ENCODE measurements at places on chromosomes 3 and 15.

- DNase-seq = no peak
These were observed 52.1 kb upstream of the WDR72 start for GRCh38 chr15:53811530-53811929.

GRCh38 chr3:193890016-193890897 lies 245.7 kb upstream of the HES1 start:
- no peak for DNase-seq

- peak; percentile 11 for DNase-seq
These were observed 203.7 kb downstream of the ABHD5 start for GRCh38 chr3:43894176-43895049.

GRCh38 chr15:70451821-70452653 lies 311.3 kb downstream of the UACA start:
- DNase-seq = no peak

DNA sequence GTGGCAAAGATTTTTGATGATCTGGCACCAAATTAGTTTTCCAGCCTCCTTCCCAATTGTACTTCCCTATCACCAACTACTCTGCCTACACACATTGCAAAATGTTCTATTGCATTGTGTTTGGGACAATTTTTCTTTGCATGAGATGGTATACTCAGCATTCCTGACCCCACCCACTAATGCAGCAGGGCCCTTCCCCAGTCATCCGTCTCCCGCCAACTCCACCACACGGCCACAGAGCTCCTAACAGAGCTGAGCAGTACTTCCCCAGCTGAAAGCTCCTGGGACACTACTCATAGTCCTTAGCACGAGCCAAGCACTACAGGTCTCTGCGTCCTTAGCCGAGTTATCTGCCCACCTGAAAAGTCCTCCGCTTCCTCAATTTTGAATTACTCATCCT lies 34.2 kb downstream of the TXNRD3 start:
- DNase-seq = no peak

DNA sequence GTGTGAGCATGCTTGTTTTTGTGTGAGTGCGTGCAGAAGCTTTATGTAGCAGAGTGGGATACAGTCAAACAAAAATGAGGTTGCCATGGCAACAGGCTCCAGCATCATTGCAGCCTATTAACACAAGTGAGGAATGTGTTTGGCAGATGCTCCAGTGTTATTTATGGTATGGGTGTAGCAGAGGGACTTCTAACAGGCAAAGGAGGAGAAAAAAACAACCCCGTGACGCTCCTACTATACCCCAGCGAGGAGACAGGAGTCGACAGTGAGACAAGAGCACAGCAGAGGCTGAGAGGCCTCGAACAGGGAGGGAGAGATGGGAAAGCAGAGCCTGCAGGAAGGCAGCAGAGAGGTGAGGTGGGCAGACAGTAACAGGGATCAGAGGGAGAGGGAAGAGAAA lies 4.9 kb downstream of the ADCY5 start:
- DNase-seq = no peak

DNA sequence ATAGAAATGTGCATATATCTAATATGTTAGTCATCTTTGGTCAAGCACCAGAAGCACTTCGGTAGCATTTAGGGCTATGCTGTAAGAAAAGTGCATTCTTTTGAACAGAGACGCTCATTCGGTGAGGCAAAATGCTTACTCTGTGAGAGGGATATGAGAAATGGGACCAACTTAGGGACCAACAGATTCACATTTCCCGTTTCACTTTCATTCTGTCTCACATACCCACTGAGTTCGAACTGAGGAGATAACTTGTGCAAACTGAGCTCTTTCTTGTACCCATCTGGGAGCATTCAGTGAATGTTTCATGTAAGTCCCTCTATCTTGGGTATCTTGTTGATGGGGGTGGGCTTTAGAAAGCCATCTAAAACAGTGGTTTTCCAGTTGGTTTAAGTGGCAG lies 135.3 kb downstream of the FEZF2 start:
- DNase-seq = no peak

- DNase-seq = no peak
These were observed 568.2 kb downstream of the TUSC7 start for GRCh38 chr3:117277816-117278215.

DNA sequence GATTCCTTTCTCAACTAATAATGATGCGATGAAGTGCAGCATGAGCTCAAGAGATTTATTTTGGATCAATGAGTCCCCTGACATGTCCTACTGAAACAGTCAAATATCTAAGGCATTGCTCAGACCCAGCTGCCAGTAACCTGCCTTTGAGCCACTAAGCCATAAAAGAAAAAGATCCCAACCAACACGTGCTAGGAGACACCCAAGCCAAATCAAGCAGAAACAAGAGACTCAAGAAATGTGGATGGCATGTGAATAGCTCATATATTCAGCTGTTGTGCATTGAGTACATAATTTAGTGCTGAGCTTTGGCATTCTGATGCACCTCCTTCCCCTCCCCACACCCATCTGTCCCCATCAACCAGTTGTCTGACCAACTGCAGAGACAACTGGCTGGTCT lies 29.2 kb downstream of the GJD2 start:
- DNase-seq = no peak

GRCh38 chr3:145182196-145182911 lies 978.6 kb downstream of the PLOD2 start:
- no peak for DNase-seq

DNA sequence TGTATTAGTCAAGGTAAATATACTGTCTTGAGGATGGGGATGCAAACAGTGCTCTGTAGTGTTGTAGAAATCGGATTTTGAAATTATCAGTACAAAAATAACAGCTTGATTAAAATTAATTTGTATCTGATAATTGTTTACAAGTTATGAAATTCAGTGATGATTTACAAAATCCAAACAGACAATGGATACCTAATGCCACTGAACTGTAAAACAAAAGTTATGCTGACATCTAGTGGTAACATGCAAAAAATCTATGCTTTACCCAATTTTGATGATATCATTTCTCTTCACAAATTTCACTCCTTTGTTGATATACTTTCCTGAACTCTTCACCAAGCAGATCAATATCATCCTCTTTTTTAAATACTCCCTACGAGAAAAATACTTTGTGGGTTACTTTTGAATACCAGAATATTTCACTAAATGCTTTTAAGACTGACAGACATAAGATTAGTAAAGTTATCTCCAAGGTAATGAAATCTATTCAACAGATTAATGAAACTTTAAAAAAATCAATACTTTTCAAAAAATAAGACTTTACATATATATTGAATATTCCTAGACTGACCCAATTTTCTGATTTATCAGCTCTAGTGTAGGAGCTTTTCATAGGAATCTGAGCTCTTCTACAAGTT lies 36.0 kb downstream of the MNS1 start:
- no peak for DNase-seq

- no peak for DNase-seq
These were observed 14.2 kb upstream of the RPP14 start for GRCh38 chr3:58291671-58292338.

GRCh38 chr3:28139967-28140634 lies 101.3 kb upstream of the CMC1 start:
- no peak for DNase-seq

DNA sequence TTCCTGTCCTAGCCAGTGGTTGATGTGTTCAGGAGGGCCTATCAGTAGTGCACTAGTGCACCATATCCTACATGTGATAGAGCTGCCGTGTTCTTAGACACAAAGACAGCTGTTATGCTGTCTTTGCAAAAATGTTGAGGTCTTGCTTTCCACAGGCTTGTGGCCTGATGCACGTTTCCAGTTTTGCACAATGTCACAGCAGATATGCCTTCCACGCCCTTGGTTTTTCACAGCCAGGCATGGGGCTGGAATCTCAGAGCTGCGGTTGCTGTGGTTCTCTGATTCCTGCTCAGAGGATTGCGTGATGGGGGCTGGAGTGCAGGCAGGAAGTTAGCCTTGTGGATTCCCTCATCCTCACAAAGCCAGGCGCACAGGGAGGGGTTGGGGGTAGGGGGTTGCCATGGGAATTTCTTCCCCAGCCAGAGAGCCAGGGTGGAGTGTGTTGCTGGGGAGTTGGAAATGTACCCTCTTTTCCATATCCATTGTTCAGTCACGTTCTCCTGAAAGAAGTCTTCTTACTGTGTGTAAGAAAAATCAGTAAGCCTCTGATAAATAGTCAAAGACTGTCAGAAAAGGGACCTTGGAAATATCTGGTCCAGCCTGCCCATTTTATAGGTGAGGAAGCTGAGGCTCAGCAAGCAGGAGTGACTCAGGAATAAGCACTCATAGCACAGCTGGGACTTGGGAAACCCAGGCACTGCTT lies 79.4 kb downstream of the SMAD3 start:
- no peak for DNase-seq

DNA sequence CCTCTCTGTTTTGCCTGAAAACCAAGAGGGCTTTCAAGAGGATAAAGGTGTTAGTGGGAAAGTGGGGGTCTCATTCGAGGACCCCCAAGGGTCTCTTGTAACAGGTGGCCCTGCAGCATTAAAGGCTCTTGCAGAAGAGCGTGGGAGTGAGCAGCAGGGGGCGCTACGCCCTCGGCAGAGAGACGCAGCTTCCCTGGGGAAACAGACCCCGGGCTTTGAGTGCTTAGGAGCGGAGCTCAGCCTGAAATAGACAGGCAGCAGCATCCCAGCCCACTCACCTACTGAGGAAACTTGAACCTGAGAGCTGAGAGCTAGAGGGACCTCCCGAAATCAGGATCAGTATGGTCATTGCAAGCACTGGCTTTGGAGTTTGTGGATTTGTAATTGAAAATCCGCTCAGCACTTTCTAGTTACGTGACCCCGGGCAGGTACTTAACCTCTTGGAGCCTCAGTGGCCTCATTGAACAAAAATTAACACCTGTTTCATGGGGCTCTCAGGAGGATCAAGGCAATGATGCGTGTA lies 25.7 kb downstream of the RPLP1 start:
- DNase-seq = no peak

GRCh38 chr15:54097019-54097418 lies 118.8 kb downstream of the UNC13C start:
- DNase-seq = no peak

GRCh38 chr3:123637131-123637530 lies 52.3 kb upstream of the HACD2 start:
- no peak for DNase-seq

GRCh38 chr15:34732430-34732829 lies 22.4 kb downstream of the GJD2 start:
- no peak for DNase-seq

DNA sequence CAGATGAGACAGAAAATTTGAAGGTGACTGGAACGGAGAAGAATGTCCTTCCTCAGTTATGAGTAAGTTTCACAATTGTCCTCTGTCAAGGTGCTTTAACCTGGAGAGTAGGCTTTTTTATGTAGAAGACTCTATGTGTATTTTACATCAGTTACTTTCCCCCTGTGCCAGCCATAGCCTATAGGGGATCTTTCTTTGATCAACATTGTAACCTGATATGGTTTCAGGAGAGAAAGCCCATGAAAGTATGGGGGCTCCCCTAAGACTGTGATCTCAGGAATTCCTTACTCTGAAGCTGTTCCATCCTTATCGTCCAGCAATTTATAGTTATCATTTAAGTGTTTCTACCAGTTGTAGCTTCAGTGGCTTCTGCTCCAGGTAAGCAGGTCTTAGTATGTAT lies 1076.3 kb upstream of the EPHA6 start:
- DNase-seq = no peak

DNA sequence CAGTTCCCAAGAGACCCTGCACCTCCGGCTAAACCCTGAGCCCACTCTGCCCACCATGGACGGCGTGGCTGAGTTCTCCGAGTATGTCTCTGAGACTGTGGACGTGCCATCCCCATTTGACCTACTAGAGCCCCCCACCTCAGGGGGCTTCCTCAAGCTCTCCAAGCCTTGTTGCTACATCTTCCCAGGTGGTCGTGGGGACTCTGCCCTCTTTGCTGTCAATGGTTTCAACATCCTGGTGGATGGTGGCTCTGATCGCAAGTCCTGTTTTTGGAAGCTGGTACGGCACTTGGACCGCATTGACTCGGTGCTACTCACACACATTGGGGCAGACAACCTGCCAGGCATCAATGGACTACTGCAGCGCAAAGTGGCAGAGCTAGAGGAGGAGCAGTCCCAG lies 4.0 kb downstream of the MAP1A start:
- DNase-seq = no peak

GRCh38 chr3:101163554-101163953 lies 156.8 kb downstream of the IMPG2 start:
- DNase-seq = no peak

DNA sequence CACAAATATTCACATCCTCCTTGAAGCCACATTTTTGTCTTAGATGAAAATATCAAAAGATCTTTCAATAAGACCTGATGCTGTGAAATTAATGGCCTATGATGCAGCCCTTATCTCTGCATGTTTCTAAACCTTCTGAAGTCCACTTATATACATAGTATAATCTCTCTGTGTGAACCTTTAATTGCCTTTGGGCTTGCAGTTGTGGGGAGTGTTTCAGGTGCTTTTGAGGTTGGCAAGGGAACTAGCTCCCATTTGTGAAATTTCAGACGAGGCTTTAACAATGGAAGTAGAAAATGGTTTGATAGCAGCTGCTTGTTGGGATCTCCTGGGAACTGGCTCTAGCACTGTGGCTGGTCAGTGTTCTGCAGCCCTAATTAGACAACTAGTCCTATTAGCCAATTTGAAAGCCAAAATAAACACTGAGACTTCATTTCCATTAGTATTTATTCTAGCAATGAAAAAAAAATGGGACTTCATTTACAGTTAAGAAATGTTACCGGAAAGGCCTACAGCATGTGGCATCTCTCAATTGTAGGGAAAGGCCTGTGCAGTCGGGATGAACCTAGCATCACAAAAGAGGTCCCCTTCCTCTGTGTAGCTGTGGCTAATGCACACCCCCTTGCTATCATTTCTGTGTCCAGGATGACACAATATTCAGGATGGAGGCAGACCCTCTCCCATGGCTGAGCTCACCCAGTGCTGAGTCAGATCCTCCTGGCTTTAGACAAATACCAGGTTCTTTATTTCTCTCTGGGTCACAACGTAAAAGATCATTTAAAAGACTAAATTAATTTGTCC lies 140.7 kb upstream of the TRIM42 start:
- DNase-seq = no peak

- DNase-seq = no peak
These were observed 775.8 kb downstream of the ZPLD1 start for GRCh38 chr3:103210583-103210982.

DNA sequence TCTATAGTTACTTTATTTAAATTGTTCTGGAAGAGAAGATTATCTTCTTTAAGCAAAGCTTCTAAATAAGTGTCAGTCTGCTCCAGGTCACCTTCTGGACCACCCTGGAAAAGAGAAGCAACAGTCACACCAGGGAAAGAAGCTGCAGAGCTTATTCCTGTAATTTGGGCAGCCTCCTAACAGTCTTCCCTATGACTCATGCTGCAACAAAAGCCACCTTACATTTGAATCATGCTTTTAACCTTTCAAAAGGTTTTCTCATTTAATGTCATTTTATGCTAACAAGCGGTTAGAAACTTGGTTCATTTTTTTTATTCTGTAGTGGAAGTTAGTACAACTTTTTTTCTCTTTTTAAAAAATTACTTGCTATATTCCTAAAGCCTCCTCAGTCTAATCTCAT lies 5.3 kb upstream of the GUCA1C start:
- DNase-seq = no peak

Data from stimulated activated CD8-positive, alpha-beta memory T cell treated with anti-CD3 and anti-CD28 coated beads, Interleukin-15, amount 100 ng/mL, for 24 hours (primary cell).